DMS79 (cell line): ENCODE measurements at places on chromosomes 3 and 15.
A peak's percentile ranks its signal among the peaks of the same experiment; 100 is the strongest.

GRCh38 chr15:48609486-48609885, 36.0 kb downstream of the FBN1 start:
- DNase-seq, result peak; percentile 60

DNA sequence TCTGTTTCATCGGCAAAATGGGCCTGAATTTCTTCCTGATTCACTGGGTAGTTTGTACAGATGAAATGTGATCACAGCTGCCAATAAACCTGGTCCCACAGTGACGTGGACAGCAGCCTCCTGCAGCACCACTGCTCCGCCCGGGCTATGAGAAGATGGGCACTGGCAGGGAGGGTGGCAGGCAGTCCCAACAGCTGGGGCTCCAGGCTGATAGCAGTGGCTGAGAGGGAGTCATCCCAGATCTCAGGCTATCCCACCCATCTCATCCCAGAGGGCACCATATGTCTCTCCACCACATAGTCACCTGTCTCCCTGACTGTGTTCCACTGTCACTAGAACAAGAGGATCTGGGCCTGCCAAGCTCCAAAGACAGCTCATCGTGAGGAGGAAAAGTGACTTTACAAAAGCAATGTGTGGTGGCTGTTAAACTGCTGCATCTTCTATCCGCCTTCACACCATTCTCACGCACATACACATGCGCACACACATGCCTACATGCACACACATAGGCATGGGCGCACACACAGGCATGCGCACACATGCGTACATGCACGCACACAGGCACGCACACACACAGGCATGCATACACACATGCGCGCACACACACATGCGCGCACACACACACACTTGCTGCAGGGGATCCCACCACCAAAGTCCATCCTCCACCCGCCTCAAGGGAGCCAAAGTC, 46.2 kb downstream of the RGMA start:
- no peak for DNase-seq

DNA sequence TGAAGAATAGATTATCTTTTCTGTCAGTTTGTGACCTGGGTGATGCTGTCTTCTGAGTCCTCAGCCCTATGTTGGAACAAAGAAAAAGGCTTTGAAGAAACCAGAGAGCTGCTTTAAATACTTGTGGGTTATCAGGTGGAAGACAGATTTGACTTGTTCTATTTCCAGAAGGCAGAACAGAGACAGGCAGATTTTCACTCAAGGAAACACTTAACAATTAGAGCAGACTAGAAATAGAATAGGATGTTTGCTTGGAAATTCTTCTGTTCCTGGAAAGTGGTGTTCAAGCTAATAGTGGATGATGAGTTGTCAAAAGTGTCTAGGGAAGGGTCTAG, 219.4 kb downstream of the UBE2E2 start:
- DNase-seq, result no peak

- DNase-seq, result no peak
Observed at GRCh38 chr3:36596419-36596818, 167.9 kb downstream of the DCLK3 start.

GRCh38 chr3:141392897-141393734, 24.8 kb downstream of the ZBTB38 start:
- DNase-seq, result no peak

DNA sequence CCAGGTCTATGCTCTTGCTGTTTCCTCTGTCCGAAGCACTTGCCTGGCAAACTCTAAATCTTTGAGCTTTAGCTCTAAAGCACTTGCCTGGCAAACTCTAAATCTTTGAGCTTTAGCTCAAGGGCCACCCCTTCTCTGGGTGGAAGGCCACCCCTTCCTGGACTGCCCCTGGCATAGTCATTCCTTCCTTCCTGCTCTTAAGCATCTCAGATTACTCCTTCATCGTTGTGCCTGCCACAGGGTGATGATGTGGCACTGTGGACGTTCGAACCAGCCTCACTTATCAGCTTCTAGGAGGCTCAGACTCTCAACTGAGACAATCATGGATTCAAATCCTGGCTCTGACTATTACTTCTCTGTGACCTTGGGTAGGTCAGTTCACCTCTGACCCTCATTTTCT, 10.5 kb upstream of the CRABP1 start:
- no peak for DNase-seq

- no peak for DNase-seq
Observed at GRCh38 chr15:22780267-22780666, 6.2 kb upstream of the NIPA1 start.

DNA sequence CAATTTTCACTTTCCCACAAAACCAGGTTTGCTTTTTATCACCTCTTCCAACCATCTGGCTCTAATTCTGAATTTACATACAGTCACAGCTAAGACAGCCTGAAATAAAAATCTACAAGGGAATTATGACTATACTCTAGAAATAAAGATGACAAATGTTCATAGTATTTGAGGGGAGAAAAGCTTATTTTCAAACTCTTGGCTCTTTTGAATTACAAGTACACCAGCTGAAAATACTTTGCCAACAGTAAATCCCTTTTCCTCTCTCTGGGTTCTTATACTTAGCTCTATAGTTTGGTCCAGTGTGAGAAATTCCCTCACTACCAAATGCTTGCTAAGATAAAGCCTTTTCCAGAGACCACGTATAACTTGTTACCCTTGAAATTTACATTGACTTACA, 1037.9 kb downstream of the ROBO1 start:
- no peak for DNase-seq

DNA sequence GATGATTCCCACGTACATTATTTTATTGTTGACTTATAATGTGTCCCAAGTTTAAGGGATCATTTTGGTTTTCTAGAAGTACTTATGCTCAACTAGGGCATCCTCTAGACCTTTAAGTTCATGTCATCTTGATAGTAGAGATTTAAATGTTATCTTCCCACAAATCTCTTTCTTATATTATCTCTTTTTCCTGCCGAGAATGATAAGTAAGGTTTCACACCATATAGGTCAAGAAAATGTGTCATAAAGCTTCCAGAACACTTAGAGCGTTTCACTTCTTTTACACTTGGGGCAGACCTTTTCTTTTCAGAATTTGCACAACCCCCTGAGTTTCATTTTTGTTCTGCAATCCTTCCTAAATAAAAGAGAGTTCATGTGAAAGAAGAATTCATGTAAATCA, 142.0 kb upstream of the CBLB start:
- DNase-seq, result no peak

DNA sequence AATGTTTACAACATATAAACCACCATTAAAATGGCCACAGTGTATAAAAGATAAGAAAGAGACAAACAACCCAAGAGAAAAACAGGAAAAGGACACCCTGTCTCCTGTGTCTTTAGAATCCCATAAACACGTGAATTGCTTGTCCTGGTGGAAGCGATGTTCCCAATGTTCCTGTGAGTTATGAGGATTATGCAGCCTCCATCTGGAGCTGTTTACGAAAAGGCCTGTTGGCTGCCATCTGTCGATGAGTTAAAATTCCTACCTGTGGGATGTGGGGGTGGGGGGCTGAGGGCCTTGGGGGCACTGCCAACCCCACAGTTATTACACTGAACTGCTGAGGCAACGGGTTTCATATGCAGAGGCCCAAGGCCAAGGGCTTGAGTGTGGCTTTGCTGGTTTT, 13.6 kb downstream of the NISCH start:
- no peak for DNase-seq

DNA sequence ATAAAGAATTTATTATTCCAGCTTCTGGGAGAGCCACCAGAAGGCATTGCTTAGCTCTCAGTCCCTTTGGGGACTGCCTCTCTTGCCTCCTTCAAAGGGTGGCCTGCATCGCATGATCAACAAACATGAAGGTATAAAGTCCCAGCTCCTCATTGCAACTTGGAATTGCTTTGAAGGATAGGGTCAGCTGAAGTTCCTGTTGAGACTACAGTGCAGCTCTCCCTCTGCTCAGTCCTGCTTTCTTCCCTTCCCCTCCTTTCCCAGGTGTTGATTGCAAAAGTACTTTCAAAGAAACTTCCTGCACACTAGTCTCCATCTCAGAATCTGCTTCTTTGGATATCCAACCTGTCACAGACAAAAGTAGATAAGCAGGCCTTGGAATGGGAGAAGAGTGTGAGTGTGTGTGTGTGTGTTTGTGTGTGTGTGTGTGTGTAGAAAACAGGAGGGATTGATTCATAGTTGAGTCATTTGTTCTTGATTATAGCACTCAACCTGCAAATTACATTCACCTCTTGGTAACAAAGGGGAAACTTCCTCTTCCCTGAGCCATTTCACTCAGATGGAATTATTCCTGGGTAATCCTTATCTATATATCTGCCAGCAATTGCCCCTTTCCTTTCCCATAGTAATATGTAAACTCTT, 13.7 kb downstream of the CCR8 start:
- no peak for DNase-seq

DNA sequence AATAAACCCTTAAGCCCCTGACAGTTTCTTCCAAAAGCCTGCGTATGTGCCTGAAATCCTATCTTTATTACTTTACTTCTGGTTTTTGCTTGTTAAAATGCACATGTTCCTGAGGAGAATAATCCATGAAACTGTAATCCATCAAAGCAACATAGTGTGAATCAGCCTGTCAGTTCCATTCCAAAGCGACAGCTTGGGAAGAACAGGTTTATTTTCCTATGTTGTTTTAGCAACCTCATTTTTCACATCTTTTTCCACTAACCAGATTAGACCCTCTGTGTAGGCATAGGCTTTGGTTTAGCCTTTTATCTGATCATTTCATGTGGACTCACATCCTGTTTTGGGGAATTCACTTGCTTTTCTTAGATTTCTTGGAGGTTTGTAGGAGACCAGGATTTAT, 988.0 kb downstream of the SQOR start:
- DNase-seq, result no peak

DNA sequence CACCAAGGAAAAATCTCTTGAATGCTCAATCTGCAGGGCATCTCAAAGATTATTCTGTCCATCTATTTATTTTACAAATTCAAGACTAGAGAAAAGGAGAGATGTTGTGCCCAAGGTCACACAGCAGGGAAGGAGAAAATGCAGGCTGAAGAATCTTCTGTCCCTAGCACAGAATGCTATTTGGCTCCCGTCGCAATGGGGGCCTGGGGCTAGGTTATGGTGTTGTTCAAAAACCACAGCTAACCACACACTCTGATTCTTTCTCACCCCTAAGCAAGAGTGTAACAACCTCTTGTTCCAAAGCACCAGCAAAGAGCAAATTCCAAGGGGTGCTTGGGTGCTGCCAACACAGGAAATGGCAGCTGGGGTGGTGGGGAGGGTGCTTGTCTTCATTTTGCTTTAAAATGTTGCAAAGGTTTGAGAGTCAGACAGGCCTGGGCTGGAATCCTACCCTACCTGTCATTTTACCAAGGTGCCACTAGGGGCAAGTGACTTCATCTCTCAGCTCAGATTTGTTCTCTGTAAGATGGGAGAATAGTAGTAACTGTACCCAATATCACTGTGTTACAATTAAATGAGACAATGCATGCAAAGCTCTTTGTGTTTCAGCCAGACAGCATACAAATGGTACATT, 112.5 kb downstream of the ADAMTS9 start:
- DNase-seq, result no peak

DNA sequence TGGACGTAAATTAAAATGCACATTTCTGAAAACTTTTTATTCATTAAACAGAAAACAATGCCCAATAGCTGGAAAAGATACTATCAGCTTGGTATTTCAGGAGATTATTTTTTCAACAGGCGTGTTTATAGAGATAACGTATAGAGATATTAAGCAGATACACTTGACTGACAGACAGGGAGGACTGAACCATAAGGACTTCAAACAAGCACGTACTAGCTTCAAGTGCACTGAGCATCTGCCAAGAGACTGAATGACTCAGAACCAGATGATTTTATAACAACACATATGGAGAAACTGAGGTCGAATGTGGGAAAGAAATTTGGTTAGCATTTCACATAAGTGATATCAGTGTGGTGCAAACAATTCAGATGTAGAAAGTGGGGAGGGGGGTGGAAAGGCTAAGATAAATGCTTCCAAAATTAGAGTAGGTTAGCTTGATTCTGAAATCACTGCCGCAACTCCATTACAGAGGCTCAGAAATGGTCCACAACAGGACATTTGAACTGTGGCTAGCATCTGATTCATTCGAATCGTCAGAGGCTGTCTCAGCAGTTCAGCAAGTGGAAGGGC, 103.5 kb downstream of the SEMA6D start:
- DNase-seq, result no peak

GRCh38 chr3:134249935-134250716, 533 bp downstream of the RYK start:
- DNase-seq, result no peak

GRCh38 chr3:50078622-50079021, 10.1 kb upstream of the RBM5 start:
- DNase-seq, result peak; percentile 63

DNA sequence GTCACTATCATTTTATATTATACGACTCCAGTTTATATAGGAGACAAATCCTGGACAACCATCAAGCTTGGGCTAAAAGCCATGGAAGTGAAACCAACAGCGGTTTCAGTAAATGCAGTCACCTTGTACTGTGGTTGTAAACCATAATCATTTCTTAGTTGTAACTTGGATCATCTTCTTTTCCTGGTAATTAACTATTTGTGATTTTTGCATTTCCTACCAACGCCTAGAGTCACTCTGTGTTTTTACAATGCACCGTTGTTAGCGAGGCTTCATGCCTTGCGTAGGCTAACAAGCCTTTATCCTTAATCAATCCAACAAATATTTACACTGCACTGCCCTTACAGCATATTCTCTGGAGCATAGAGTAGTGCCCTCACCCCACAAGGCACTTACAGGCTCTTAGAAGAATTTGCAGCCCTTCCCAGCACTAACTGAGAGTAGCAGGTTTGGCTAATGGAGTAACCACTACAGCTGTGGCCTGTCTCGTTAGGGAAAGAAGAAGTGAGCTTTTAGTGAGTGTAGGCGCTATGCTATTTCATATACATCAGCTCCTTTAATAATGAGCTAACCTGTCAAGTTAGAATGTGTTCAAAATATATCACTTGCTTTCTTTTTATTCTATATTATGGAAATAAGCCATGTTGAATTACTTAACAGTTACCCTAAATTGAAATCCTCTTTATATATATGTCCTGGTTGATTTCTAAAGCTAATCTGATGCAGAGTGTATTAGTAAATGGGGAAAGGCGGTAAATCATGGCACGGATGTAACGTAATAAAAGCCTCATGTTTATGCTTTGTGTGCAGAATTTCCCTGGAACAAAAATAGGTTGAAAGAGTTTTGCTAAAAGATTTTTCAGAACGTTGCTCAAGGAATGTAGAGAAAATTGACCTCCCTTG, 62.8 kb downstream of the ABHD2 start:
- DNase-seq, result peak; percentile 81
